Posterior vena cava (tissue), 2 donors: ENCODE measurements at places on chromosomes 5 and 9. TPM values are rescaled to one million over a fixed set of nuclear protein-coding genes. Genes with fewer than 3 reads are reported as not detected.

DNA sequence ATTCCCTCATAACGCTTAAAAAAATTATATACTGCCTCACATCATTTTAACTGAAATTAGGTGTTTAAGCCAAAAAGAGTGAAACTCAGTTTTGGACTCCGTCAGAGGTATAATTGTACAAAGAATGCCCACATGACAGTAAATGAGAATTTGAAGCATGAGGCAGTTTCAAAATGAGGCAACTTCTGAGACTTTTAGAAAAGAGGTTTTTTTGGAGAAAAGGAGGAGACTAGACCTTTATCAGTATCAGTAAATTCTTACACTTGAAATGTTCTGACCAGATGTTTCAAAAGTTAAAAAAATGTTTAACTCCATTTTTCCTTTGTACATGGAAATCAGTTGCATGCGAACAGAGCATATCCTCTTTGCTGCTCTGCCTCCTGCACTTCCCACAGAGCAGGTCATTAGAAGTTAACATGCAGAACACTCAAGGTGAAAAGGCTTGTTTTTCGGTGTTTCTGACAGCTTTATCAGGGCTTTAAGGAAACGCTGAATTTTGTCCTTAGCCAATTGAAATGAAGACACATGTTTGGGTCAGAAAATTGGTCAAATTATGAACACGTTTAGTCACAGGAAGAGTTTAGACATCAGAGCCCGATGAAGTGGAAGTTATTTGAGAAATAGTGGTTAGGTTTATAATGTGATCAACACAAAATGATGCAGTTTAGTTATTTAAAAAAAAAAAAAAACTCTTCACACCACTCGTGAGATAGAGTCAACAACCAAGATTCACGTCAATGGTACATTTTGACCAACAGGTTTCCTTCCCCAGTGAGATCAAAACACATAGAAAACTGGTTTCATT is 59.5 kb downstream of the PIK3R1 start:
- no peak for DNase-seq

The FCN2 gene
- total RNA-seq = not detected

DNA sequence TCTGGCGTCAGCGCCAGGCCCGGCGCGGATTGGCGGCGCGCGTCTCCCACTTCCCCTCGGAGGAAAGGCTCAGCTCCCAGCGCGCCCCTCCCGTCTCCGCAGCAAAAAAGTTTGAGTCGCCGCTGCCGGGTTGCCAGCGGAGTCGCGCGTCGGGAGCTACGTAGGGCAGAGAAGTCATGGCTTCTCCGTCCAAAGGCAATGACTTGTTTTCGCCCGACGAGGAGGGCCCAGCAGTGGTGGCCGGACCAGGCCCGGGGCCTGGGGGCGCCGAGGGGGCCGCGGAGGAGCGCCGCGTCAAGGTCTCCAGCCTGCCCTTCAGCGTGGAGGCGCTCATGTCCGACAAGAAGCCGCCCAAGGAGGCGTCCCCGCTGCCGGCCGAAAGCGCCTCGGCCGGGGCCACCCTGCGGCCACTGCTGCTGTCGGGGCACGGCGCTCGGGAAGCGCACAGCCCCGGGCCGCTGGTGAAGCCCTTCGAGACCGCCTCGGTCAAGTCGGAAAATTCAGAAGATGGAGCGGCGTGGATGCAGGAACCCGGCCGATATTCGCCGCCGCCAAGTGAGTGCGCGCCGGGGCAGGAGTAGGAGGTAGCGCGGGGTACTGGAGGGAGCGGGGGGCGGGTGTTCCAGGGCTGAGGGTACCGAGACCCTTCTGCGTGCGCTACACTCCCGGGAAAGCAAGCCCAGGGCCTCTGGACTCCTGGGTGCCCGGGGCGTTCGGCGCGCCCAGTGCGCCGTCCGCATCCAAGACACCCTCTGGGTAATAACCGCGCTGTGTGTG is at the start of gene MSX2:
Gene MSX2 (plus strand): TSS at position 99 of the 777 bp plus-strand sequence. CDS start 78 bp downstream, at position 177.
- peak; percentile 96 for DNase-seq

DNA sequence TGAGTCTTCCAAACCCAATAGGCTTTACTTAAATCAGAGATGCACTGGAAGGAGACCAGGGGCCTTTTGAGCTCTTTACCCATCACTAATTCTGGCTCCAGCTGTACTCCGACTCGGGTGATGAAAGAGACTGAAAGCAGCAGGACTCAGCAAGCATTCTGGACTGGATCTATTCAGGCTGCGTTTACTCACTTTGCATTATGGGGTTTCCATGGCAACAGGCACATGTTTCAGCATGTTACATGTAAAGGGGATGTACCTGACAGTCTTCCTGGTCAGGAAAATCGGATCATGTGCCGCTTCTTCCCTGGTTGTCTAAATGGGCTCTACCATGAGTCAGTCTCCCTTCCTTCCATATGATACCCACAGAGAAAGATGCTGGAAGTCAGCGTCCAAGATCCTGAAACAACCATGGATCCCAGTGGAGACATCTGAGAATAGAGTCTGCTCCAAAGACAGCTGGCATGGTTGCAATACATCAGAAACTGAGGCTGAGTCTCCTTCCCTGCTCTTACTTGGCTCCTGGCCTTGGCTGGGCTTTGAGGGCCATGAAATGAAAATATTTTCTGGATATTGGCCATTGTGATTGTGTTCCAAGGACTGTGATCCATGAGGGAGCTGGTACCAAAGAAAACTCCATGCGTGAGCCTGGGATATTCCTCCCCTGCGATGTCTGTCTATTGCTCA is 102.5 kb upstream of the TNC start:
- DNase-seq = no peak

The MRPS27 gene
- 39.1 TPM for total RNA-seq

The PCDHGA4 gene
- total RNA-seq = 4.7 TPM

DNA sequence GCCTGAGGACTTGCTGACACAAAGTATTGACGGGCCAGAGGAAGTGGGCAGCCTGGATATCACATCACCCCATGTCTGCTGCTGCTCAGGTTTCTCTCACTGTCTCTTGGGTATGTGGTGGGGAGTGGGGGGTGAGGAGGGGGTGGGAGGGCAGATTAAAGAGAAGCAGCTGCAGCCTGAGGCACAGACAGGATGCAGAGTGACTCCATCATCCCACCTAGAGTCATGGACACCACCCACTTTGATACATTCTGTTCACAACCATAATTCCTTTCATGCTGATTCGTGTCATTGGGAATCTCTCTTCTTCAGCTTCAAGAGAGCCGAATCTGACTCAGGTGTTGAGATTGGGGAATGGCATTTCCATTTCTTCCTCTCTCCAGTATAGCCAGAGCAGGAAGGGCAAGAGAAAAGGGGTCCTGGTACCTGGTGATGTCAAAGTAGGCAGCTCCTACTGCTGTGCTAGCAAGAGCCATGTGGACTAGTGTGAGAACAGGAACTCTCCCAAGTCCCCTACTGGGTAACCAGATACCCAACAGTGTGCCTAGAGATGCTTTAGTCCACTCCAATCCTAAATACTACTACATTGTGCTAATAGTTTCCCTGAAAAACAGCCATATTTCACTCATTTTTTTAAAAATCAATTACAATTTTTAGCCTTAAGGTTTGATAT is 22.4 kb downstream of the GRAMD2B start:
- DNase-seq = no peak

GRCh38 chr5:65100911-65101631 is 332.3 kb downstream of the CWC27 start:
- peak; percentile 83 for DNase-seq

DNA sequence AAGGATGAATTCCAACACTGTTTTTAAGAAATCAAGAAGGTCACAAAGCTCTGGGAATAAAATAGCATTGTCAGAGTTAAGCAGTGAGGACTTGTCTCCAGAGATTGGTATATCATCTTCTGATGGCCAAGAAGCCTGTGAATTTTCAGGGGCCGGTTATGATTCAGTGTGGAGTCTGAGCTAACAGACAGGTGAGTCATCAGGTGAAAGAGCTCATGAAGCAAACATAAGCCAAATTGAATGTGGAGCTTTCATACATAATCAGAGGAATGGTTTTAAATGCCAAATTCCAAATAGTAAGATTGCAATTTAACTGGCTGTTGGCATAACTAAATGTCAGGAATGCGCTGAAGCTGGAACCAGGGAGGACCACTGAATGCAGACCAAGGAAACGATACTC is 494.2 kb downstream of the MTRR start:
- DNase-seq = no peak

The FAM221B gene
- not detected for total RNA-seq

The CDK9 gene
- 56.5 TPM for total RNA-seq

The ZDHHC11 gene
- 29.1 TPM for total RNA-seq

DNA sequence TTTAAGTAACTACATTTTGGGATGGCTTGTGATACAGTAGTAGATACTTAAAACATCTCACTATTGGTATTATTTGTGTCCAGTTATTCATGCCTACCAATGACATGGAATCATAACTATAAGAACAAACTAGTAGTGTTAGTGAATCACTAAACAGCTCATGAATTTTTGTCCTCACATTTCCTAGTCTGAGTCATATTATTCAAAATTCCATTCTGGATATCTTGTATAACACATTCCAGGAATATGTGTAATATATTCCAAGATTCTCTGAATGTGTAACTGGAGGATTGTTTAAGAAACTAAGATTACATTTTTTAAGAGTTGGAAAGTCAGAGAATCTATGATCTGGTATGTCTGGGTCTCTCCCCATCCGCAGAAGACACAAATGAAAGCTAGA is 565.3 kb upstream of the ZNF608 start:
- no peak for DNase-seq

DNA sequence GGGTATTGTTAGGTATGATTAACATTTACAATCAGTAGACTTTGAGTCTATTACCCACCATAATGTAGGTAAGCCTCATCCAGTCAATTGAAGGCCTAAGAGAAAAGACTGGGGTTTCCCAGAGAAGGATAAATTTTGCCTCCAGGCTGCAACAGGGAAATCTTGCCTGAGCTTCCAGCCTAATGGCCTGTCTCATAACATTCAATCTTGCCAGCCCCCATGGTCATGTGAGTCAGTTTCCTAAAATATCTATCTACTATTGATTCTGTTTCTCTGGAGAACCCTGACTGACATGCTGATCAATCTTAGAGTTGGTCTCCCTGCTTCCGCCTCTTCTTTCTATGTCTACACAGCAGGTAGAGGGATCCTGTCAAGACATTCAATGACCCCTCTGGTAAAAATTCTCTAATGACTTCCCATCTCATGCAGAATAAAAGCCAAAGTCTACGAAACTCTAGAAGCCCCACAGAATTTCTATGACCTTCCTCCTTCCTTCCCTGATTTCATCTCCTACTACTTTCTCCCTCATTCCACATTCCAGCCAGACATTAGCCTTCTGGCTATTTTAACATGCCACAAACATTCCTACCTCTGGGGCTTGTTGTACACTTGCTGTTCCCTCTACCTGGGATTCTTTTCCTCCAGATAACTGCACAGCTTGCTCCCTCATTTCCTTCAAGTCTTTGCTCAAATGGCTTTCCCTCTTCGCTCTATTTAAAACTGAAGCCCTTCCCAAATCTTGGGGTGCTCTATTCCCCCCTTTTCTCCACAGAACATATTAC is 60.2 kb downstream of the FBXW11 start:
- no peak for DNase-seq

DNA sequence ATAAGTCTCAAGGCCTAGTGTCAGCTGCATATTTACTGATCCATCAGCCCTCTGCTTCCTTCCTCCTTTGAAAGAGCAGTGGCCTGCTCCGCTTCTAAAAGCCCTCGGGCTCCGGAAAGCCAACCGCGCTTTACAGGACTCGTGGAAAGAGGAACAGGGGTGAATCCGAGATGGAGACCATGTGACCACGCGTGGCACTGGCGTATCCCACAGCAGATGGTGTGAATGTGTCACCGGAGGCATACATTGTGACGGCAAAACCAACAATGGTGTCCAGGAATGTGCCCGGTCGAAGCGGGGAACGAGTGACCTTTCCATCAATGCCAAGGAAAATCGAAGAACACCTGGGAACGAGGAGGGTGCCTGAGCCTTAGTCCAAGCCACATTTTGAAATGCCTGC is 484.6 kb downstream of the SPATA31A7 start:
- DNase-seq = peak; percentile 41

GRCh38 chr9:14687042-14687719 is 6.1 kb downstream of the ZDHHC21 start:
- peak; percentile 25 for DNase-seq

DNA sequence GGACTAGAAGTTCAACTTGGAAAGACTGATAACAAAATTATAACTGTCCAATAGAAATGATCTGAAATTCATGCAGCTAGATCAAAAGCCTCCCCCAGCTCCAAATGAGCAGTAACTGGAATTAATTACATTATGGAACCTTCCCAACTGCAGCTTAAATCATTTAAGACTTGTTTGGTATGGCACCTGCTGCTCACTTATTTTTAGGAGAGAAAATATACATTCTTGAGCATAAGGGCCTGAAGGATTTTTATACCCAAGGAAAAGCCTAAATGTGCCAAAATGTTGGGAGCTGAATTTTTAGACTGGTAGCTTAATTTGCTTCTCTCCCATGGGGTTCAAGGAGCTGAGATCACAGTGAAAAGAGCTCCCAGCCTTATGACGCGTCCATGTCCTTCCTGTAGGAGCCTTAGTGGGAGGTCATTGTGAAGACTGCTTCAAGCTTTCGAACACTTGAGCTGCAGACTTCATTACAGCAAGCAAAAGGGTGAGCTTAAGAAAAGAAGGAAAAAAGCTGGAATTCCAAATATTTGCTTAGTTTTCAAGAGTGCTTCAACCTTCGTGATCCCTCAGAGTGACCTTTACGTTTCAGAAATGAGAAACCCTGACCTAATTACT is 276.0 kb downstream of the DMAC1 start:
- DNase-seq = no peak

The IRGM gene
- total RNA-seq = not detected

The SPINK5 gene
- total RNA-seq = 0.14 TPM

GRCh38 chr5:94228791-94229190 is 389.6 kb downstream of the KIAA0825 start:
- DNase-seq = peak; percentile 79

DNA sequence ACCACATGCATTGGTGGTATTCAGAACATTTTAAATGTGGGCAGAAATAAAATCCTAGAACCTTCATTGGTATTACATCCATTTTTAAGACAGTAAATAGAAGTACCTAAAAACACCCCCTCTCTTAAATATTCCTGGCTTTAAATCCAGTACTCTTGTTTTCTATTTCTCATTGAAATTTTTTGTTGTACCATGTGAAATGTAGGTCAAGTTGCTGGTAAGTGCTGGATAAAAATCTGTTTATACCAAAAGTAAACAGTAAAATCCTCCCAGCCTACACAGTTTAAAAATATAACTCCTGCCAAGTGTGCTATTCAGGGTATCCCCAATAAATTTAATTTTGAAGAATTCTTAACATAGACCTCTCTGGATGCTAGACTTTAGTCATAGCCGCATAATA is 75.0 kb upstream of the FST start:
- no peak for DNase-seq

GRCh38 chr5:16812911-16813310 is 123.2 kb downstream of the MYO10 start:
- no peak for DNase-seq

The TMC1 gene
- total RNA-seq = 0.69 TPM

The SLC28A3 gene
- total RNA-seq = 0.19 TPM

DNA sequence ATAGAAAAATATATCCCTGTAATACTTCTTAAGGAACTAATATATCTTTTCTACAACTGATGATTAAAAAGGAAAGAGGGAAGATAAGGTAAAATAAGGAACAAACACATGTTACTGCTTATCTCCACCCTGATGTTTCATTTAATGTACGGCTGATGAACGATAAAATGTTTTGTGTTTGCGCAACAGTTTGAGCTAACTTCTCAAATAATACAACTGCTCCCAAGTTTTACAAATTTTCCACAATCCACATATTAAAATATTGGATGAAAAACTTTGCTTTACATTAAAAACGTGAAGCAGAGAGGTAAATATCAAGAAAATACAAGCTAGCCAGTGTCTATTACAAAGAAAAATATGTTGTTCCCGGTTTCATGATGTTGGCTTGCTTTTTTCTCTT is 21.0 kb upstream of the CSNK1G3 start:
- no peak for DNase-seq

The SIGMAR1 gene
- 38.1 TPM for total RNA-seq
